Left ventricle myocardium inferior (tissue), 1 donor: ENCODE measurements at places on chromosomes 3 and 15. TPM values are rescaled to one million over a fixed set of nuclear protein-coding genes. Genes with fewer than 3 reads are reported as not detected.

DNA sequence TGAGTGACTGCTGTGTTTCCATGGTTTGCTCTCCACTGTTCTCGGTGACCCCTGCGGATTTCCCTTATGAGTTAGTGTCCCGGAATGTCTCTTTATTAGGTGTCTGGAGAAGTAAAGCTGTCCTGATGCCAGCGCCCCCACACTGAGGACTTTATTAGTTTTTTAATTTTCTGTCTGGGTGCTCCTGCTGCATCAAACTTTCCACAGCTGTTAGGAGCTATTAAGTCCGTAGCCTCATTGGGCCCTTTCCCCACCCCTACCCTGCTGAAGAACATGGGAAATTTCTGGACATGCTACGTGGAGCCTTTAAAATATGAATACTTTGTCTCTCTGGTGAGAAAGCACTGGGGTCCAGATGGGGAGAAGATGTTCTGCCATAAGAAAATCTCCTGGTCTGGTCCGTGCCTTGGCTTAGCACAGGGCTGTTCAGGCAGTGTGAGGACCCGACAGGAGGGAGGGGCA is 161.7 kb upstream of the HES1 start:
- DNase-seq, result no peak
- H3K36me3 ChIP-seq, result no peaks in the 10 kb centered on the region
- H3K4me1 ChIP-seq, result peaks cover 6% of the 10 kb centered on the region
- H3K27ac ChIP-seq, result no peak overlapping the region
- no peak overlapping the region for H3K4me3 ChIP-seq
- H3K27me3 ChIP-seq, result peaks cover 47% of the 10 kb centered on the region

DNA sequence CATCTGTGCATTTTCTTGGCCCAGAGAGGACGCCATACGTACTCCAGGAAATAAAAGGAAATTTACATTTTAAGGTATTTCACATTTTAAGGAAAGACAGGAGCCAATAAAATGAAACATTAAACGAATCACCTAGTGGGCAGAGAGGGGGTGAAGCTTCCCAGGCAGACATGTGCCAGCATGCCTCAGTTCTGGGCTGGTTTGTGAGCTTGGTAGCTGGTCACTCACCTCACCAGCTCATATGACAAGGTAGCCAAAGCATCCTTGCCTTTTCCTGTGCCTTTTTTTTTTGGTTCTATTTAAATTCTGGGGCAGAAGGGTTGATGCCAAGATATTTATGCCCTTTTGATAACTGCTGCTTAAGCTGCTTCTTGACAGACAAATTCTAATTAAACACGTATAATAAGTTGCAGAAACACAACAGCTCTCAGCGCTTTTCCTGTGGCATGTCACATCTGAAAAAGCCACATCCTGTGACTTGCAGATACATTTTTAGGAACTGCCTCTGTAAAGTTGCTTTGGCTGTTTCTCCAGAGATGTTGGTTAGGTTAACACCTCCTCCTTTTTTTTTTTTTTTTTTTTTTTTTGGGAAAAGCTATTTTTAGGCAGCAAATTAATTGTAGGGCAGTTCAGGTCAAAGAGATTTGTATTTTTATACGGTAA is 218.6 kb downstream of the PDCD6IP start:
- no peaks in the 10 kb centered on the region for H3K36me3 ChIP-seq
- peaks cover 13% of the 10 kb centered on the region for H3K27me3 ChIP-seq
- no peak overlapping the region for H3K4me3 ChIP-seq
- no peak for DNase-seq
- no peaks in the 10 kb centered on the region for H3K4me1 ChIP-seq

GRCh38 chr3:44932986-44933944 is 42.7 kb downstream of the ZDHHC3 start:
- no peak overlapping the region for H3K4me3 ChIP-seq
- peaks cover 10% of the 10 kb centered on the region for H3K4me1 ChIP-seq
- H3K36me3 ChIP-seq, result peaks cover 67% of the 10 kb centered on the region
- no peaks in the 10 kb centered on the region for H3K27me3 ChIP-seq

- H3K27ac ChIP-seq, result no peak overlapping the region
- peaks cover 7% of the 10 kb centered on the region for H3K27me3 ChIP-seq
- no peak overlapping the region for H3K4me3 ChIP-seq
- H3K36me3 ChIP-seq, result no peaks in the 10 kb centered on the region
These were observed 1026.0 kb downstream of the TUSC7 start for GRCh38 chr3:117735481-117736101.

Gene PLCL2
- total RNA-seq, result 48.1 TPM

Gene IGF2BP2
- total RNA-seq, result 17.9 TPM

- H3K27ac ChIP-seq, result no peak overlapping the region
- no peaks in the 10 kb centered on the region for H3K36me3 ChIP-seq
- no peak for DNase-seq
- no peaks in the 10 kb centered on the region for H3K27me3 ChIP-seq
- no peaks in the 10 kb centered on the region for H3K4me1 ChIP-seq
These were observed 125.4 kb downstream of the VGLL3 start for GRCh38 chr3:86865506-86865905.

DNA sequence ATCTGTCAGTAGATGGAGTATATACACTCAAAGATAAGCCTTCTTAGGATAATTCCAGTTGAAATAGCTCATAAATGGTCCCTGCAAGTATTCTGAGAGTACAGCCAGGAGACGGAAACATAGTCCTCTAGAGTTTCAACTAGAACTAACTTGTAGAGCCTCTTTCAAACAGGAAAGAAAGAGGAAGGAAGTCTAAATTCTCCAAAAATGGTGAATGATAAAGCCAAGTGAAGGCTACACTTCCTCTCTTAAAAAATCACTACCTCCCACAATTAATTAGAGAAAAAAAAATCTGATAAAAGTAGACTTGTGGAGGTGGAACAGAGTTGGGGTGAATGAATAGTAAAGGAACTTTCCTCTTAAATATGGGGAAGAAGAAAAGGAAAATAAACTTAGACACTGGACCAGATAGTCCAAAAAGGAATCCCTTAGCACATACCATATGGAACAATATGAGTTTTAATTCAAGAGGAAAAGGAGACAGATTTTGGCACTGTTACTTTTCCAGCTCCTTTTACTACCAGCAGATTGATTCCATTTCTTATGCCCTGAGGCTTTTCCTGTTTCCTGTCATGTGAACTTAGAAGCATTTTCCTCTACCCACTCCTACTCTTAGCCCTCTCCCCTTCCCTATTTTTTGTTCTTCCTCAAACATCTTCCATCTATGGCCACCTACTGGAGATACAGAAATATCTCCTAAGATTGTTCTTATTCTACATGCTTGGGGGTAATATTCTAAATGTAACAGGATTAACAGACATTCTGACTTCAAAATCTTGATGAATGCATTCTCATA is 207.6 kb downstream of the CHST2 start:
- peaks cover 29% of the 10 kb centered on the region for H3K4me1 ChIP-seq
- H3K36me3 ChIP-seq, result no peaks in the 10 kb centered on the region
- H3K27ac ChIP-seq, result no peak overlapping the region
- DNase-seq, result no peak
- H3K27me3 ChIP-seq, result no peaks in the 10 kb centered on the region

Gene SUSD5
- 0.80 TPM for total RNA-seq

Gene GOLGA8R
- total RNA-seq, result 3.5 TPM

DNA sequence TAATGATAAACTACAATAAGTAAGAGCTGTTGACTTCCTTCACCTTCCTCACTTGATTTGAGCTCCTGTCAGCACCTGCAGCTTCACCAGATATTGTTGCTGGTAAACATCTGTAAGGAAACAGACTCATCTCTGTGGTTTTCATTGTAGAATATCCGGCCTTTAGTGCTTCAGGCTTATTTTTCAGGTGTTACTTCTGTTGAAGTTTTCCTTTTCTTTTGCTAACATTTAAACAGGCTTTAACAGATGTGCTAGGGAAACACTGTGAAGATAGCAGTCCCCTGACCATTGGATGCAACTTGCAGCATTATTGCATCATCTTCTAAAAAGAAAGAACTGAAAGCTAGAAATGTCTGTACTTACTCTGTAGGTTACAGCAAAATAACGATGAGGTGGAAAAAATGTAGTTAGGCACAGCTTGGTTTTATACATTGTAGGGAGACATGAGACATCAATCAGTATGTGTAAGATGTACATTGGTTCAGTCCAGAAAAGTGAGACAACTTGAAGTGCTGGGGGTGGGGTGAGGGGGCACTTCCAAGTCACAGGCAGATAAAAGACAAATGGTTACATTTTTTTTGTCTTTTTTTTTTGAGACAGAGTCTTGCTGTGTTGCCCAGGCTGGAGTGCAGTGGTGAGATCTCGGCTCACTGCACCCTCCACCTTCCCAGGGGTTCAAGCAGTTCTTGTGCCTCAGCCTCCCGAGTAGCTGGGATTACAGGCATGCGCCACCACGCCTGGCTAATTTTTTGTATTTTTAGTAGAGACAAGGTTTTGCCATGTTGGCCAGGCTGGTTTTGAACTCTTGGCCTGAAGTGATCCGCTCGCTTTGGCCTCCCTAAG is 10.2 kb downstream of the EDEM1 start:
- H3K27me3 ChIP-seq, result no peaks in the 10 kb centered on the region
- H3K27ac ChIP-seq, result peak overlapping the region; percentile 0
- peaks cover 37% of the 10 kb centered on the region for H3K4me1 ChIP-seq
- no peak for DNase-seq
- no peak overlapping the region for H3K4me3 ChIP-seq
- peaks cover 48% of the 10 kb centered on the region for H3K36me3 ChIP-seq

GRCh38 chr15:99509686-99510461 is 55.9 kb upstream of the MEF2A start:
- H3K4me3 ChIP-seq, result no peak overlapping the region
- peak overlapping the region; percentile 90 for H3K27ac ChIP-seq
- H3K27me3 ChIP-seq, result no peaks in the 10 kb centered on the region
- peak; percentile 43 for DNase-seq

DNA sequence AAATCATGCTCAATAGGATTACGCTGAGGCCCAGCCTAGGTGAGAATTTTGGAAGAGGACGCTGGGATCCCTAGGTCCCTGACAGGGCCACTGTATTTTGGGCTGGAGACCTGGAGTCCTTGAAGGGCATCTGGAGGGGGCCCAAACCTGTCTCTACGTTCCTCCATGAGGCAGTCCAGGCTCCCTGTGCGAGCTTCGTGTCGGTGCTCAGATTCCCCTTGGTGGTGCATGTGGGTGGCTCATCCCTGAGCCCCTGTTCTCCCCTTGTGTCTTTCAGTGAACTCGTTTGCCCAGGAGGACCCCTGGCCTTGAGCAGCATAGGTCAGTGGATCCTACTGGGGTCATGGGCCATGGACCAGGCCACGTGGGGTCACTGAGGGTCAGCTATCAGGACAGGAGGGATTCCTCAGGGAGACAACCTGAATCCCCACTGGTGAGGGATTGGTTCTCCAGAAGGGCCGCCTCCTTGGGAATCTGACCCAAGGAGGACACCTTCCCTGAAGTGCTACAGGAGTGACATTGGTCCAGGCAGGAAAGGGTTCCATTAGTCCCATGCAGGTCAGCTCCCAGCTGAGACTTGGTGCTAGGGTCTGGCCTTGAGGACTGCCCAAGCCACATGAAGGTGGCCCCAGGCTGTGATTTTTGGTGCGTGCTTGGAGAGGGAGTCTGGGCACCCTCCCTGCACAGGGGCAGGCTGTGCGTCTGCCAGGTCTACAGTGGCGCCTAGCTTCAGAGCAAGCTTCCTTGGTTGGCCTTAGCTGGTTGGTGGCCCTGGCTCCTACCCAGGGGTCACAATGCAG is 229.8 kb downstream of the SNRPN start:
- no peaks in the 10 kb centered on the region for H3K4me1 ChIP-seq
- no peaks in the 10 kb centered on the region for H3K27me3 ChIP-seq
- no peak overlapping the region for H3K27ac ChIP-seq
- no peak overlapping the region for H3K4me3 ChIP-seq
- H3K36me3 ChIP-seq, result no peaks in the 10 kb centered on the region

Gene GOLGA8K
- 0.80 TPM for total RNA-seq

DNA sequence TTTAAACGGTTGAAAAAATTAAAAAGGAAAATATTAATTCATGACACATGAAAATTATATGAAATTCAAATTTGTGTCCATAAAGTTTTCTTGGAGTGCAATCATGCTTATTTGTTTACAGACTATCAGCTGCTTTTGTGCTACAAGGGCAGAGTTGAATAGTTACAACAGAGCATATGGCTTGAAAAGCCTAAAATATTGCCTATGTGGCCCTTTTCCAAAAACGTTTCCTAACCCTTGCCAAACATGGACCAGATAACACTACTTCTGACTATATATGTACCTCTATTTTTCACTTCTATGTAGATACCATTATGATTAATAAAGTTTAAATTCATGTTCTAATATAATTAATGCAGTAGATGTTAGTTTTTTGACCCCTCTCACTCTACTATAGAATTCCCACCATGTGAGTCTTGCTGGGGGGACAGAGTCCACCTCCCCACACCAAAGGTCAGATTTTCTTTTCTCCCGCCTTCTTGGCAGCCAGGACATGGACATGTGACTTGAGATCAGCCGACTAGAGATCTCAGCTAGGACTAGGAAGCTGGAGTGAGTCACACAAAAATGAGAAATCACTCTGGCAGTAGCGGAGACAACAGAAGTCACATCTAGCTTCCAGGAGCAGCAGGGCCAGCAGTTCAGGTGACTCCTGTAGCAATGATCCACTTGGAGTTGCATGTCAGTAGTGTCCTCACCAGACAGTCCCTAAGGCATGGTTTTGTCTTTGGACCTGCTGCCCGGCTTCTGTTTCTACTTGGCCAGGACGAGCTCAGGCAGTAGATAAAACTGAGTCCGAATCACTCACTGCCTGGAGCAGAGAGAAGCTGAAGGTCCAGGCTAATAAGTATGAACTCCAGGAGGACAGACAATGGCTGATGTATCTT is 22.4 kb downstream of the CIAO2A start:
- H3K27me3 ChIP-seq, result no peaks in the 10 kb centered on the region
- H3K27ac ChIP-seq, result peak overlapping the region; percentile 72
- DNase-seq, result no peak
- H3K36me3 ChIP-seq, result peaks cover 39% of the 10 kb centered on the region
- no peak overlapping the region for H3K4me3 ChIP-seq
- peaks cover 37% of the 10 kb centered on the region for H3K4me1 ChIP-seq

GRCh38 chr3:135458541-135459322 is 506.8 kb upstream of the PPP2R3A start:
- H3K27ac ChIP-seq, result no peak overlapping the region
- DNase-seq, result no peak
- no peaks in the 10 kb centered on the region for H3K4me1 ChIP-seq
- H3K27me3 ChIP-seq, result peaks cover 75% of the 10 kb centered on the region

DNA sequence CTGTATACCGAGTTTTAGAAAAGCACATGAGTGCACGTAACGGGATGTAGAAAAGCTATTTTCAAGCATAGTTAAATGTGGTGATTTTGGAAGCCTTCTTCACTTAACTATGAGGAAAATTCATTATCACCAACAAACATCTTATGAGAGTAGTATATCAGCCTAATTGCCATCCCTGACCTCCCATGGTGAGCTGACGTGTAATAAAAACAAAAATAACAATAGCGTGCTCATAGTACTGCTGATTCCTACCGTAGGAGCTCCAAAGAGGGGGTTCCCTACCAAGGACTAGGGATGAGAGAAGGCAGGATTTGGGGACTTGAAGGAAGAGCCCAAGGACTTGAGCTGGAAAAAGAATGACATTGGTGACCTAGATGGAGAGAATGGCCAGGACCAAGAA is 16.9 kb downstream of the ST8SIA2 start:
- H3K36me3 ChIP-seq, result no peaks in the 10 kb centered on the region
- H3K4me1 ChIP-seq, result peaks cover 5% of the 10 kb centered on the region
- no peak overlapping the region for H3K4me3 ChIP-seq
- H3K27me3 ChIP-seq, result peaks cover 27% of the 10 kb centered on the region
- DNase-seq, result no peak
